ENCODE measurements at places on chromosomes 5 and 9.

GRCh38 chr9:127130661-127131538 lies 8.5 kb upstream of the ANGPTL2 start:
- peak; percentile 71 for DNase-seq

DNA sequence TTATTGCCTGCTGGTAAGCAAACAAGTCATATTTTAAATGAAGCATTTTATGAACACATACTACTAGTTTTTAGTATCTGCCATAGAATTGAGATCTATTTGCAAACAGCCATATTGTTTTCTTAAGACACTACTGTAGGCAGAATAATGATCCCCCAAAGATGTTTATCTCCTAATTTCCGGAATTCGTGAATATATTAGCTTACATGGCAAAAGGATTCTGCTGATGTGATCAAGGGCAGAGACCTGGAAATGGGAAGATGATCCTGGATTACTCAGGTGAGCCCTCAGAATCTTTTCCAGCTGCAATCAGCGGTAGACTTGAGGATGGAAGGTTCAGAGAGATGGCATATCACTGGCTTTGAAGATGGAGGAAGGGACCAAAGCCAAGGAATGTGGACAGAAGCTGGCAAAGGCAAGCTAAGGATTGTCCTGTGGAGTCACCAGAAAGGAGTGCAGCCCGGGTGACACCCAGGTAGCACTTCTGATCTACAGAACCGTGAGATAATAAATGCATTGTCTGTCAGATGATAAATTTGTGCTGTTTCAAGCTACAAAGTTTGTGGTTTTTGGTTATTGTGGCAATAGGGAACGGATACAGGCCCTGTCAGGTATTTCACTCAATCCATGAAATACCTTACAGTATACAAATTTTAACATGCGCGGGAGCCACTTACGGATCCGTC lies 1.0 kb upstream of the ERCC6L2 start:
- DNase-seq = no peak

DNA sequence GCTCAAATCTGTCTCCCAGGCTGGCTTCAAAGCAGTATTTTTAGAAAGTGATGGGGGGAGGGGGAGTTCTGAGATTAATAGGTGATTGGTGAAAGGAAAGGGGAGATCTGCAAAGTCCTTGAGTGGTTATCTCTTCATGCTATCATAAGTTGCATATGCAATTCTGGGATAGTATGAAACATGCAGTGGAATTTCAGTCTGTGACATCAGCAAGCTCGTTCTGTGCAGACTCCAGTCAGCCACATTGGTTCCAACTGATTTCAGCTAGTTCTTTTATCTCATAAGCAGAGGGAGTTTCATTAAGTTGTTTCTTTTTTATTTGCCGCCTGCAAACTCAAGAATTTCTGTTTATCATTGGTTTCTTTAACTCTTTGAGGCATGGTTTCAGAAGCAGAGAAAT lies 180.5 kb upstream of the SH3GL2 start:
- DNase-seq = no peak

GRCh38 chr9:36928670-36929349 lies 105.3 kb downstream of the PAX5 start:
- no peak for DNase-seq

DNA sequence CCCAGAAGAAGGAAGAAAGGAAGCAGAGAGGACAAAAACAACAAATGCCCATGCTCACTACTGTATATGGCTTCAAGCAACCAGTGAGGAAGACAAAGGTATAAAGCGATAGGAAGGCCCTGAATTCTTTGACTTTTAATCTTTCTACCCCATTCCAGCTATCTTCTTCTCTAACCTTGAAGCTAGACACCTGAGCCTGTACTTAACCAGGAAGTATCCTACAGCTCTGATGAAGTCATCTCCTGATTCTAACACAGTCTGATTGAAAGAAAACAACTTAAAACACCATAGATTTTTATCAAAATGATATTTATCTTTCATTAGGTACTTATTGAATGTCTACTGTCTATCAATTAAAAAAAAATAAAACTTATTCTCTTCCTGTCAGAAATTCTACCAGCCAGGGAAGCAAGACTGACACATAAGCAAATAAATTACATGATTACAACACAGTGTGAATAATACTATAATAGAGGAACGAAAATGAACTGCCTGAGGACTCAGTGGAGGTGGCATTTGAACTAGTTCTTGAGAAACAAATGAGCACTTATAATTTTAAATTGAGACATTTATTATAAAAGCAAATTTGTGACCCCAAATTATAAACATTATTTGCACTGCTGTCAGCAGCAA lies 123.3 kb upstream of the ELL2 start:
- DNase-seq = no peak

GRCh38 chr9:123867034-123867433 lies 62.9 kb downstream of the DENND1A start:
- no peak for DNase-seq

Measured in islet precursor cell (in vitro differentiated cells).